Nucleus accumbens (tissue), 56 donors: ENCODE measurements at places on chromosomes 12 and 14.

GRCh38 chr14:90987140-90987539 is 73.3 kb downstream of the RPS6KA5 start:
- no peak for DNase-seq

GRCh38 chr12:119178544-119179334 is at the start of gene HSPB8:
TSS of gene HSPB8 (plus strand) at chr12:119178931. CDS start at chr12:119179313, 382 bp downstream.
- peak; percentile 72 for DNase-seq

- no peak for DNase-seq
These were observed 225.8 kb upstream of the SOX5 start for GRCh38 chr12:24175284-24175683.

DNA sequence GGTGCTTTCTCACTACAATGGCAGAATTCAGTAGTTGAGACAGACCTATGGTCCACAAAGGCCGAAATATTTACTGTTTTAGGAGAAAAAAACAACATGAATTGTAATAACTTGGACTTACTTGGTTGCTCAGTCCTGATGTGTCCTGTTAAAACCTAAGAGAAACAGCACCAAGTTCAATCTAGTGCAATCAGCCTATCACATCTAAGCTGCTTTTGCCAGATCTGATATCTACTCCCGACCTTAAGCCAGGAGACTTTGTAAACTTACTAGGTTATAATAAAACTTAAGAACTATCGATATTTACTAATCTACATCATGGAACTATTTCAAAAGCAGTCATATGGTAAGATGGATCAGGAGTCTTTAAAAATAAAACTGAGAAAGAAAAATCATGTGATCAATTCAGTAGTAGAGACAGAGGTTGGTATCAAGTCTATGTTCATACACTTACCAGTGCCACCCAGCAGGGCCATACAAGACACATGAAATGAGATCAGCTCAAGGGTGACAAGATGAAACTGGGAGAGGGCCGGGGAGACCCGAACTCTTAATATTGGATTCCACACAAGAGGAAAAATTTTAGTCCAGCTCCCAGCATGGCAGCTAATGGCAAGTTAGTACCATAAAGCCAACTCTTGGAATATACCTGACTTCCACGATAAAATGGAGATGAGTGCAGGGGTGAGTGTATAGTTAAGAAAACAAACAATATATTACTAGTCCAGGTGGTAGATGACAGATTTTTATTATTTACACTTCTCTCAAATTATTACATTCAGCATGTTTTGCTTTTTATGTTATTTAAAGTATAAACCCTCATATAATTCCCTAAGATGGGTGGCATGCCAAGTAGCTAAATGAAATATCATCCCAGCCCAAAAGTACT is 27.5 kb downstream of the NUDT4 start:
- no peak for DNase-seq

DNA sequence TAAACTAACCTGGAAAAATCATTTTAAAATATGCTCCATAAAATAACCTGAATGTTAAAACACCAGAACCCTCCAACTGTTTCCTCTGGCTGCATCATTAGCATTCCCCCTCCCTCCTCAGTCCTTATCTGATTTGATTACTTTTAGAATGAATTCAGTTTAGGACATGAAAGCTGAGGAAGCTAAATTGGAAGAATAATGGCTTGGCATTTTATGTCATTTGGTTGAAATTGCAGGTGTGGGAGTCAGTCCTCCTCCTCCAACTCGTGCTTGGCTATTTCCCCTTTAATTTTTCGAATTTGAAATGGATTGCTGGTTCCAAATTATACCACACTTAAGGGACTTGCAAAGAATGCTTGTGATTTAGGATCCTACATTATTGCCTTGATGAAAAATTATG is 473.0 kb upstream of the STXBP6 start:
- DNase-seq, result no peak

GRCh38 chr14:61918998-61919397 is 156.8 kb downstream of the SNAPC1 start:
- DNase-seq, result no peak

- DNase-seq, result no peak
These were observed 11.3 kb upstream of the EDDM3A start for GRCh38 chr14:20734430-20734806.
